Activated naive CD4-positive, alpha-beta T cell treated with anti-CD3 and anti-CD28 coated beads, Interleukin-2, amount 50 U/mL, for 72 hours (primary cell): ENCODE measurements at places on chromosomes 3 and 15. TPM values are rescaled to one million over a fixed set of nuclear protein-coding genes. Genes with fewer than 3 reads are reported as not detected.

- DNase-seq: no peak
Measured at GRCh38 chr3:111069974-111070771, 1.4 kb upstream of the NECTIN3 start.

DNA sequence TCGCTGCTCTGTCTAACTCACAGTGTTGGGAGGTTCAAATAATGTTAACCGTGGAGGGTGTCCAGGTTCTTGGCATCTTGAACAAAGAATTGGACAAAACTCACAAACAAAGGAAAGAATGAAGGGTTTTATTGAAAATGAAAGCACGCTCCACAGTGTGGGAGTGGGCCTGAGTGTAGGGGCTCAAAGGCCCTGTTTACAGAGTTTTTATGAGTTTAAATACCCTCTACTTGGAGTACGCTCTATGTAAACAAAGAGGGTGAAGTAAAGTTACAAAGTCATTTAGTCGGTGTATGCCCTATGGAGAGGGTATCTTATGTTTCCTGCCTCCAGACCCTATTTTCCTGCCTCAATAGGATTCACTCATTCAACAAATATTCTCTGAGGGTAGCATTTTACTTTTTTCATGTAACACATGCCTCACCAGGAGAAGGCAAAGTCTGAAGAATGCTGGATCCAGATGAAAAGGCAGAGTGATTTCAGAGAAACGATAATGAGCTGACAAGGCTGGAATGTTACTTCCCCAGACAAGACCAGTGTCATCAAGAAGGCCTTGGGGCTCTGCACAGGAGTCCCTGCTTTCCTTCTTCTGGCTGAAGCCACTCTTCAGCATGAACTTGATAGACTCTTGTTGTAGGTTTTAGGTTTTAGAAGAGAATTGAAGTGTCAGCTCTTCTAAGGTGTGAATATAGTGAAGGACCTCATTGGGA, 163.6 kb downstream of the FAM43A start:
- no peak for DNase-seq

GRCh38 chr15:73716417-73716816, 32.2 kb downstream of the CD276 start:
- no peak for DNase-seq

GRCh38 chr3:171464462-171464861, 4.3 kb upstream of the TNIK start:
- DNase-seq: no peak

DNA sequence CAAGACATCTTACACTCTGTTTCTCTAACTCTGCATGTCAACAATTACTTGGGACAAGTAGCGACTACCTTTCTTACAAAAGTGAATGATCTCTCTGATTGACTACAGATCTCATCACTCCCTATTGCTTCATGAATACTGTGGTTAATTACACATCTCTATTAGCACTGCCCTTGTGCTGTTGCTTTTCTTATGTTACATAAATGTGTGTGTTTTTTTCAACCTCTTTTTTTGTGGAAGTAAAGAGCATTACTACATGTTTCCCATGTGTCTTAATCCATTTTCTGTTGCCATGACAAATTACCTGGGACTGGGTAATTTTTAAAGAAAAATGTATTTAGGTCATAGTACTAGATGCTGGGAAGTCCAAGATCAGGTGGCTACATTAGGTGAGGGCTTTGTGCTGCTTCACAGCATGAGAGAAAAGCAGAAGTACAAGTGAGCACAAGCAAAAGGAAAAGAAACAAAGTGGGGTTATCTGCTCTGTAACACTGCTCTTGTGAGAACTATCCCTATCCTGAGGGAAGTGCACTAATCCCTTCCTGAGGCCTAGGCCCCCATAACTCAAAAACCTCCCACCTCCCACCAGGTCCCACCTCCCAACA, 298.2 kb upstream of the SATB1 start:
- no peak for DNase-seq

- DNase-seq: no peak
Measured at GRCh38 chr15:101175401-101175800, 76.4 kb downstream of the CHSY1 start.

Gene CCDC54
- total RNA-seq: not detected

GRCh38 chr3:7646851-7647250, 785.9 kb downstream of the GRM7 start:
- DNase-seq: no peak

Gene CFAP20DC
- 2.7 TPM for total RNA-seq

Gene LMAN1L
- 0.27 TPM for total RNA-seq

Gene SMCO1
- not detected for total RNA-seq

DNA sequence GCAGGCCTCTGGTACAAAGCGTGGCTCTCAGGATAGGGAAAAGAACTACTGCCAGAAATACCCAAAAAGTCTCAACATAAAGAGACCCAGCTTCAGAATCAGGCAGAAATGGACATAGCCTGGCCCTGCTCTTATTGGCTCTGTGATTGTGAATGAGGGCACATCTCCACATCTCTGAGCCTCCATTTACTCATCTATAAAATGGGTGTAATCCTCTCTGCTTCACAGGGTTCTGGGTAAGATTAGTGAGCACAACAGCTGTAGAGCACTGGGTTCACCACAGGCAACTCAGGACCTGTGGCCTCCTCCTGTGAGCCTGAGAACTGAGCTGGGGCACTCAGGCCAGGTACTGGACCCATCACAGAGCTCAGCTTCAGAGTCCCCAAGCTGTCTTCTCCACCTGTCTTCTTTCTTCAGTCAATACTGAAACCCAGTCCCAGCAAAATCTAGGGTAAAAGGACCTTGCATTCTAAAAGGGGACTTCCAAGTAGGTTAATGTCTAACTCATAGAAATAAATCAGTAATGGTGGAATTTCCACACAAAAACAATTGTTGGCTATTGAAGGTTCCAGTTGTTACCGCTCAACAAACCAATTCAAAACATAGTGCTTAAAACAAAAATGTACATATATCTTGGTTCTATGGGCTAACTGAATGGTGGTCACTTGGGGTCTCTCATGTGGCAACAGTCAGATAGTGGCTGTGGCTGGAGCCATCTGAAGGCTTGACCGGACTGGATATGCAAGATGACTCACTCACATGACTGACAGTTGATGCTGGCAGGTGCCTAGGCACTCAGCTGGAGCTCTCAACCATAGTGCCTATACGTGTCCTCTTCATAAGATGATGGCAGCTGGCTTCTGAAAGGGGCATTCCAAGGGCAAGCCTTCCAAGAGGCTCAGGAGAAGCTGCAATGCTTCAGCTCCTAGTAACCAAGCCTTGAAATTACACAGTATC, 47.3 kb downstream of the TRIM42 start:
- no peak for DNase-seq

Gene SEMA3G
- total RNA-seq: 0.20 TPM

GRCh38 chr15:66131200-66131599, 122.3 kb downstream of the MEGF11 start:
- DNase-seq: no peak

Gene DISP2
- total RNA-seq: 0.06 TPM

- DNase-seq: no peak
Measured at GRCh38 chr3:152718810-152719209, 116.1 kb upstream of the P2RY1 start.

DNA sequence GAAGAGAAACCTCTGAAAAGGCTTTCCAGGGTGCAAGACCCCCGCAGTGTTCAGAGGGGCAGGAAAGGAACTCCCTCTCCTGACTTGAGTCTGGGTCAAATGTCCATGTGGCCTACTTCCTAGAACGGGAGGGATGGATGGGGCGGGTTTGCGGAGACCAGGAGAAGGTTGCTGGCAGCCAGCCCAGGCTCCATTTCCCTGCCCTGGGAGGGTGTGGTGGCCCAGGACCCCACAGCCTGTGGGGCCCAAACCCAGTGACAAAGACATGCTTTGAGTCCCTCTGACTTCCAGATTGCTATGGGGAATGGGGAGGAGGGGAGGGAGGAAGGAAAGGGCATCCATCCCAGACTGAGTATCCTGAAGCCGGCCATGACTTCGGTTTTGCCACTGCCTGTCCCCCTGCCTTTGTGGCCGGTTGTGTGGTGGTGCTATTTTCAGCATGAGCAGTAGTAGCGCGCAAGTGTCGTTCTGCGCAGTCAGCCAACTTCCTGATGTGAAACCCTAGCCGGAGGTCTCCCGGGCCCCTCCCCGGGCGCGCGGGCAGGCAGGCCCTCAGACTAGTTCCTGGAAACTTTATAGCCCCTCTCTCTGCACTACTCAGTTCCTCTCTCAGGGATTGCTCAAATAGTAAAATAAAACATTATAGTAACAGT, 24.4 kb downstream of the MAGEF1 start:
- no peak for DNase-seq

GRCh38 chr15:45333550-45333949, 44.8 kb downstream of the GATM start:
- DNase-seq: no peak

DNA sequence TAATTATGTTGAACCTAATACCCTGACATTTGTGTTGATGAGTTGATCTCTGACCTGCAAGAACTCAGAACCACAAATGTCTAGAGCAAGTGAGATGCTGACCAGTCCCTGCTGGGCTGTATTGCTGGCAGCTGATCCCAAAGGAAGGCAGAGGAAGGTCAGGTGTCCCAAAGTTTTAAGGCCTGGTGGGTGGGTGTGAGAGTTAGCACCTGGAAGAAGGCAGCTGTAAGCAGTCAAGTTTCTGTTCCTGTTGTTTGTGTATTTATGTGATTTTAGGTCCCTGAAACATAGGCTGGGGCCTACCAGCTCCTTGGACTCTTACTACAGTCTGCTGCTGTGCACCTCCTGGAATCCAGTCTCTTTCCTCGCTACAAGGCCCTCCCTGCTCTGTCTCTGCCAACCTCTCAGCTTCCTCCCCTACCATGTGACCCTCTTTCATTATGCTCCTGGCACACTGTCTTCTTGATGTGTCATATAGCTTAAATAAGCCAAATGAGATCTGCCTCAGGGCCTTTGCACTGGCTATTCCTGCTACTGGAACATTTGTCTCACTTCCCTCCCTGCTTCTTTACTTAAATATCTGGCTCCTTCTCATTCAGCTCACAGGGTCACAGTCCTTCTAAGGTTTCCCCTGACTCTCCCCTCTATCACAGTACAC, 31.0 kb upstream of the ATOSA start:
- DNase-seq: no peak

Gene WDR93
- total RNA-seq: not detected

GRCh38 chr3:102087236-102087635, 237.9 kb downstream of the NFKBIZ start:
- DNase-seq: no peak

DNA sequence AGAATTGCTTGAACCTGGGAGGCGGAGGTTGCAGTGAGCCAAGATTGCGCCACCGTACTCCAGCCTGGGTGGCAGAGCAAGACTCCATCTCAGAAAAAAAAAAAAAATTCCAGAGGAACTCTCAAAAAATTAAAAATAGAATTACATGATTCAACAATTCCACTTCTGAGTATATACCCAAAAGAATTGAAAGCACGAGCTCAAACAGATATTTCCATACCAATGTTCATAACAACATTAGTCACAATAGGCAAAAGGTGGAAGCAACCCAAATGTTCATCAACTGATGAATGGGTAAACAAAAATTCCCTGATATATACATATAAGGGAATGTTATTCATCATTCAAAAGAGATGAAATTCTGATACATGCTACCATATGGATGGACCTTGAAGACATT, 16.9 kb upstream of the MORF4L1 start:
- DNase-seq: no peak

DNA sequence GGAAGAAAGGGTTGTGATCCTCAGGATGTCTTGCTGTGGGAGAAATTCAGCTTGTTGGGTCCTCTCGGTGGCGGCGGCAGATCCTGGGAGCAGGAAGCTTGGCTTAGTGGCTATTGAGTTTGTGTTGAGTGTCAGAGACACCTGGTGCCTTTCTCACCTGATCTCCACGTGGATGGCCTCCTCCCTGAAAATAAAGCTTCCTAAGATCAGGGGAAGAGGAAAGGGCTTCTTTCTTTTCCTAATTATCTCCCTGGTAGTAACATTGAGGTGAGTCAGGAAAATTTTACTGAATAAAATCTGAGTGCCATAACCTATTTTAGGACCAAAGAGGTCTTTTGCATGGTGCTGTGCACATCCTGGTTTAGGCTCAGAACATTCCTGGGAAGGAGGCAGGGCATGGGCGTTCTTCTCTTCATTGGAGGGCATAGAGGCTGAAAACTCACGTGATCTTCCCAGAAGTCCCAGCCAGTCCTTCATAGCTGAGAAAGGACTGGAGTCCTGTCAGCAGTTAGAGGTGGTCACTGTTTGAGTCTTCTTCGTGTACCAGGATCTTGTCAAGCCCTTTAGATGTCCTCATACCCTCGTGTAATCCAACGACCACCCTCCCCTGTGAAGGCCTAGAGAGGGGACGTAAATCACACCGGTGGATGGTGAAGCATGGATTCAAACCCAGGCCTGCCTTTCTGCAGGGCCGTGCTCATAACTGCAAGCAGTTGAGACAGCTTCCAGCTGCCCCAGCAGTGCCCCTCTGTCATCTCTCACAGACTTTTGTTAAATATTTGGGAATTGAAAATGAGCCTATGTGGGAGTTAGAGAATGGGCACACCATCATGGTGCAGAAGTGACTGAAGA, 1.1 kb downstream of the CMTM8 start:
- DNase-seq: no peak

DNA sequence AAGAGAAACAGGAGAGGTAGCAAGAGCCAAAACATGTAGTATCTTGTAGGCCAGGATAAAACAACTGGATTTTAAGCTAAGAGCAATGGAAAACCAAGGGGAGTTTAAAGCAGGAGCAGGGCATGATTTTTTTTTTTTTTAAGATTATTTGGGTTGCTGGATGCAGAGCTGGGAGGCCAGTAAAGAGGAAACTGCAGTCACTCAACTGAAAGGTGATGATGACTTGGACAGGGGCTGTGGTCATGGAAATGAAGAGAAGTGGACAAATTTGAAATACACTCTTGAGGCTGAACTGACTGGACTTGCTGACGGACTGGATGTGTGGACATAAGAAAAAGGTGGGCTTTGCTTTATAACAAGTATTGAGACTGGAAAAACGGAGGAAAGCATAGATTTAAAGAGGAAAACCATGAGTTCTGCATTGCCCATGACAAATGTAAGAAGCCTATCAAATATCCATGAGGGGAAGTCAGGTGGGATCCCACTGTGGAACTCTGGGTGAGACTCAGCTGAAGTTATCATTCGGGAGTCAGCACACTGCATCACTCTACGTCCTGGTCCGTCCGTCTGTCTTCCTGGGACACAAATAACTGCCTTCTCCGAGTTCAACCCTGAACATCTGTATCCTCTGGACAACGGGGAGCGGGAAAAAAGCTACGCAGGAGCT, 688 bp downstream of the XPC start:
- no peak for DNase-seq

DNA sequence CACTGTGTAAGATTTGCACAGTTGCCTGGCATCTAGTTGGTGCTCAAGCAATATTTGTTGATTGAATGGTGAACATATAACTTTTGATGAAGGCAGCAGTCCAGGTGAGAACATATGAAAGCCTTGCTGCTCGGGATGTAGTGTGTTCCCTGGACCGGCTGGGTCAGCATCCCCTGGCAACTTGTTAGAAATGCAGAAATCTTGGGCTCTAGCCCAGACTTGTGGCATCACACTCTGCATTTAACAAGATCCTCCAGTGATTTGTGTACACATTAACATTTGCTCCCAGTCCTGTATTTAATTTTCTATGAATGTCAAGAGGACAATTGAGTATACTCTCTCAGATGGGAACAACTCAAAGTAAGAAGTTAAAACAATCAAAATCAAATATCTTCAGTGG, 69.0 kb upstream of the SAMMSON start:
- no peak for DNase-seq

Gene LRRN1
- total RNA-seq: 0.16 TPM

GRCh38 chr15:89299896-89300295, 34.7 kb downstream of the POLG start:
- DNase-seq: no peak

Gene PPP1R14D
- not detected for total RNA-seq

Gene RNU5B-1
- total RNA-seq: not detected
